ENCODE measurements at places on chromosomes 16 and 17.
A peak's percentile ranks its signal among the peaks of the same experiment; 100 is the strongest.

DNA sequence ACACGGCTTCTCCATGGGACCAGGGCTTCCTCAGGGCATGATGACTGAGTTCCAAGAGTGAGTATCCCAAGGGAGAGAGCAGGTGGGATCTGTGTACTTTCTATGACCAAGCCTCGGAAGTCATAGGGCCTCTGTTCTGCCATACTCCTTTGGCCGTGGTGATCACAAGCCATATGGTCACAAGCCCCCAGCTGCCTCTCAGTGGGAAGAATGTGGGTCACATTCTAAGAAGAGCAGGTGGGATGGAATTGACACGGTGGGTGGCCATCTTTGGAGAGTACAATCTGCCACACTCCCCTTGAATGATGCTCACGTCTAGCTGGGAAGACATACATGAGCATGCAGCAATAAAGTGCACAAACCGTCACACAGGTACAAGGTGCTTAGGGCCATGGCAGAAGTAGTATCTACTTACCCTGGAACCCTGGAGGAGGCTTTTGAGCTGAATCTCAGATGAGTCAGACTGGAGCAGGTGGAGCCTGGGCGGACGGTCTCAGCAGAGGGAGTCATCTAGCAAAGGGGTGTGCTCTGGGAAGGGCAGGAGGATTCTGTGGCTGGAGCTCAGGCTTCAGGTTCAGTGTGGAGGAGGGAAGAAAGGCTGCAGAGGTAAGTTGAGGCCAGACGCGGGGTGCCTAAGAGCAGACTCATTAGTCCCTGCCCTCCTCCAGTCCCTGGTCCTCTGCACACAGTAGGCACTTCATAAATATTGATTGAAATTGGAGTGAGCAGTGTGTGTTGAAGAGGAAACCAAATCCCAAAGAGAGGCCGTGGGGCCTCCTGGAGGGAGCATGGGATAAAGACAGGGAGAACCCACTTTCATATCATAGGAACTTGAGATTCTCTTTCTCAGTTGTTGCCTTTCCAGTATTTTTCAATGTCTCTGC lies 26.6 kb downstream of the GOSR2 start:
- no peak for DNase-seq

- peak; percentile 51 for DNase-seq
Measured at GRCh38 chr16:66135421-66135831, 231.1 kb upstream of the CDH5 start.

DNA sequence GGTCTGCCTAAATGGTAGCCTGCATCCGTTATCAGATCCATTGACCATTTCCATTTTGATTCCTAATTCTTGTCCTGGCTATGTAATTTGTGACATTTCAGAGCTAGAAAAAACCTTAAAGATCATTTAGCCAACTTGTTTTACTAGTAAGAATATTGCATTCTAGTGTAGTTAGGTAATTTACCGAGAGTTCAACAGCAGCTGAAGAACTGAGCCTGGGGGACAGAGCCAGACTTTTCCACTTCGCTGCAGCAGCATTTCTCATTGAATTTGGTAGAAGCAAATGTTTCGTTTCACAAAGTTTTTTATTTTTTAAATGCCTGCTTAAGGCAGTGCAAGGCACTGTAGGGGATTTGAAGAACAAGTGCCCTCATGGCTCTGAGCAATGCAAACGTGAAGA lies 59.2 kb upstream of the MARCHF10 start:
- no peak for DNase-seq

GRCh38 chr16:77868478-77868877 lies 80.1 kb downstream of the VAT1L start:
- DNase-seq: no peak

GRCh38 chr17:2844416-2844815 lies 48.2 kb downstream of the RAP1GAP2 start:
- no peak for DNase-seq

DNA sequence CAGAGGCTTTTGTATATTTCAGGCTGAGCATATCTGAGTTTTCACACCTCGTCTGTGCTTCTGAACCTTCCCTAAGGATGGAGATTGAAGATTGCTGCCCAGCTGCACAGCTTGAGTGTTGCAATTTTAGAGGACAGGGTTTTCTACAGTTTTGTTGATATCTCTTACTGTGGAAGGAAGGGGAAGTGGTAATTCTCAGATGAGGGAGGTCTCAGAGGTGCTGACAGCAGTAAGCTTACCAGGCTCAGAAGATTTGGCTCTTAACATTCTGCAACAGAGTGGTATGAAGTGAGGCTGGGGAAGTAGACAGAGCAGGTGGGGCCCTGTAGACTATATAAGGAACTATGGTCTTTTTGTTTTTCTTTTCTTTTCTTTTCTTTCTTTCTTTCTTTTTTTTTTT lies 45.8 kb upstream of the ARHGAP17 start:
- no peak for DNase-seq

GRCh38 chr17:2636169-2636930 lies 42.9 kb downstream of the PAFAH1B1 start:
- no peak for DNase-seq

- peak; percentile 53 for DNase-seq
Measured at GRCh38 chr17:80743181-80743771, 198.6 kb downstream of the RPTOR start.

DNA sequence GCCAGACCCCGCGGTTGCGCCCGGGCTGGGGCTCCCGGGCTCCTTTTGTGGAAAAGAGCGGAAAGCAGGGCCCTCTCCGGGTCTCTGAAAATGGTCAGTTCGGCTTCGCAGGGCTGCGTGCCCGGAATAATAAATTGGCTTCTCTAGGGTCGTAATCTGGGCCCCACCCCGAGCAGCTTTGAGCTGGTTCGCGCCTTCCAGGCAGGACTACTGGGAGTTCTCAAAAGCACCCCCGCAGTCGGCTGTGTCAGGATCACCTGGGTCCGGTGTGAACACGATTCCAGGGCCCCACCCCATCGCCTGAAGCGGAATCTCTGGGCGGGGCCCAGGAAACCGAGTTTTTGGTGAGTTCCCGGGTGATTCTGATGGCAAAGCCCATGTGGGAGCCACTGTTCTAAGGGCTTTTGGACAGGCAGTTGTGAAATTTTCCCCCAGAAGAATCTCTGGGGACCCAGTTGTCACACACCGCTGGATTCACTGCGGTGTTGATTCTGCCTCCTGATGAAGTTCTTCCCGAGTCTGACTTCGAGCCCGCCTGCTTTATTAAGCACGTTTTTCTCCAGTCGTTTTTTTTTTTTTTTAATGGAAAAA lies 77.0 kb downstream of the MRC2 start:
- DNase-seq: peak; percentile 41

GRCh38 chr17:61967729-61968128 lies 39.9 kb upstream of the INTS2 start:
- no peak for DNase-seq

GRCh38 chr16:77288222-77288621 lies 89.0 kb downstream of the SYCE1L start:
- DNase-seq: peak; percentile 86

DNA sequence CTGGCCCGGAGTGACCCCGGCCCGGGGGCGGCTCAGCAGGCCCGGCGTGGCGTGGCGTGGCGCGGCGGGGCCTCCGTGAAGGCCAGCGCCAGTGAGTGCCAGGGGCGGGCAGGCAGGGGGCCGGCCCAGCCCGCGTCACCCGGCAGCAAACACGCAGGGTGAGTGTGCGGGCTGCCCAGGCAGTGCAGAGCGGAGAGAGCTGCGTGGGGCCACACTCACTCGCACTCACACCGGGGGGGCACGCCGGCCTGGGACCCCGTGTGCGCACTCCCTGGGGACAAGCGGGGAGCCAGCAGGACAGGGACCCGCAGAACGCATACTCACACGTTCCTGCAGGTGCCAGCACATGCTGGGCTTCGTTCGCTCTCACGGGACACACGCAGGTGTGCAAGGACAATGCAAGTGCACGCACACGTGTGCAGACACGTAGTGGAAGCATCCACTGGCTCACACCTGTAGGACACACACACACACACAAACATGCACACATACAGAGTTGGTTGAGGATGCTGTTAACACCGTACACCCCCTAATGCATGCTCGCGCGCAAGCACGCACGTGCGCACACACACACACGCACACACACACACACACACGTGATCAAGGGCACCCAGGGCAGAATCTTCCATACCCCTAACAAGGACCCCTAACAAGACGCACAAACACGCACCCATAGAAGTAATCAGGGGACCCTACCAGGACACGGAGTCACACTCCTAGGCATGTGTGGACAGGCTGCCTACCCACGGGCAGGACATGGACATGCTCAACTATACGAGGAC lies 7.7 kb downstream of the USP6 start:
- no peak for DNase-seq

DNA sequence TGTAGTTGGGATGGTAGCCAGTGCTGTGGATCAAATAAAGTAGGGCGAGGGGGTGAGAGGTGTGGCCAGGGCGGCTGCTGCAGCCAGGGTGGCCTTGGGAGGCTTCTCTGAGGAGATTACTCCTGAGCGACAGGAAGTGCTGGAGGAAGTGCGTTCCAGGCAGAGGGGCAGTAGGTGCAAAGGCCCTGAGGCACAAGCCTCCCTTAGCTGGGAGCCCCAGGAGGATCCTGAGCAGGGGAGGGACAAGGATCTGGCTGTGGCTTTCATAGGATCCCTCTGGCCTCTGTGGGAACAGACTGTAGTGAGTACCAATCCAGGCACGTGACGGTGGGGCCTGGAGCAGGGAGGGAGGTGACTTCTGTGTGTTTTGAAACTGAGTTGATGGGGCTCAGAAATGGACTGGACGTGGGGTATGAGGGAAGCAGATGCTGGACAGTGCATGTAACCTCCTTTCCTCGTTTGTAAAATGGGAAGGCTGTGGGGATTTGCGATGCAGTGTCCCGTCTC lies 2.8 kb downstream of the LLGL1 start:
- no peak for DNase-seq

- DNase-seq: no peak
Measured at GRCh38 chr16:10655415-10655977, 39.2 kb downstream of the TEKT5 start.

- no peak for DNase-seq
Measured at GRCh38 chr17:27985736-27986399, 56.6 kb upstream of the NLK start.

DNA sequence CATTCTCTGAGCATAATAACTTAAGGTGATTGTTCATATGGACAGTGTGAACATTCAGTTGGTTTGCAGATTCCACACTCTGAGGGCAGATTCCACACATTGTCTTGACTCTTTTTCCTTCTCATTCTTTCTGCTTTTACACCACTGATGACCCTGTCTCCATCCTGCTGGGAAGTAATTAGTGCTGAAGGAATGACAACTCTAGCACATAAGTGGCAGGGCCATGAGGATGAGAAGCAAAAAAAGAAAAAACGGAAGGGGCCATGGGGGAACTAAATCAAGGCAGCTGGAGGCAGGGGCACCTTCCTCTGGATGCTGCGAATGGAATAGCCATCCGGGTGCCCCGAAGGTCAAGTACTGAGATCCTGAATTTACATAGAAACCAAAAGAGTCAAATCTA lies 944.0 kb downstream of the KCNJ2 start:
- no peak for DNase-seq

DNA sequence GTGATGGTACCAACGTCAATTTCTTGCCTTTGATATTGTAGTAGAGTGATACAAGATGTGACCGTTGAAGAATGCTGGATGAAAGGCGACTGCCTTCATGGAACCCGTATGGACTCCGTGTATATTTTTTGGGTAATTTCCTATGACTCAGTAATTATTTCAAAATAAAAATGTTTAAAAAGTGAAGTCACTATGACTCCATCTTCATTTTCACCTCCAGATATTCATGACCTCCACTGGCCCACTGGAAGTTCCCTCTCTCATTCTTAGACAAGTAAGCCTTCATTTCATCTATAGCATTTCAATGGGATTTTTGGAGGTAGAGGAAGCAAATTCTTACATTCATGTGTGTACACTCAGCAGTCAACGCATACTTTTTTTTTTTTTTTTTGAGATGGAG lies 111.8 kb upstream of the NUDT7 start:
- no peak for DNase-seq

- DNase-seq: no peak
Measured at GRCh38 chr16:89423681-89424260, 66.6 kb downstream of the ANKRD11 start.

- no peak for DNase-seq
Measured at GRCh38 chr16:1071561-1072225, 854 bp upstream of the SSTR5 start.

- peak; percentile 38 for DNase-seq
Measured at GRCh38 chr17:83006515-83007455, 72.6 kb upstream of the METRNL start.

DNA sequence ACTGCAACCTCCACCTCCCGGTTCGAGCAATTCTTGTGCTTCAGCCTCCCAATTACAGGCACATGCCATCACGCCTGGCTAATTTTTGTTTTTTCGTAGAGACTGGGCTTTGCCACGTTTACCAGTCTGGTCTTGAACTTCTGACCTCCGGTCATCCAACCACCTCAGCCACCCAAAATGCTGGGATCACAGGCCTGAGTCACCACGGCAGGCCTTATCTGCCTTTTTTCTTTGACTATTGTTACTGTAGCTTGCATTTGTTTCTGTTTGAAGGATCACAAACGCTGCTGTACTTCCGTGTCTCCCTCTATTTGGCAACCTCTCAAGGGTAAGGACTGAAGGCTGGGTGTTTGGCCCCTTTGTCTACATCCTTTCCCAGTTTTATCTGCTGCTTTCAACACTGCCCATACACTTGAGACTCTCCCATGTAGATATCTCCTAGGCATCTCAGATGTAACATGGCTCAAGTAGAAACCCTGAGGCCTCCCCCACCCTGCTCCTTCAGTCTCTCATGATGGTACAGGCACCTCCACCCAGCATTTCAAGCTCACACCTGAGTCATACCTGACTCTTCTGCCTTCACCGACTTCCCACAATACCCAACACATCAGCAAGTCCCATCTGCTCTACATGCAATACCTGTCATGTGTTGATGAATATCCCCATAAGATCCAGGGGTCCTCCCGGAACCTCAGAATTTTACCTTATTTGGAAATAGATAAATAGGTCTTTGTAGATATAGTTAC lies 219.0 kb downstream of the CPPED1 start:
- no peak for DNase-seq

DNA sequence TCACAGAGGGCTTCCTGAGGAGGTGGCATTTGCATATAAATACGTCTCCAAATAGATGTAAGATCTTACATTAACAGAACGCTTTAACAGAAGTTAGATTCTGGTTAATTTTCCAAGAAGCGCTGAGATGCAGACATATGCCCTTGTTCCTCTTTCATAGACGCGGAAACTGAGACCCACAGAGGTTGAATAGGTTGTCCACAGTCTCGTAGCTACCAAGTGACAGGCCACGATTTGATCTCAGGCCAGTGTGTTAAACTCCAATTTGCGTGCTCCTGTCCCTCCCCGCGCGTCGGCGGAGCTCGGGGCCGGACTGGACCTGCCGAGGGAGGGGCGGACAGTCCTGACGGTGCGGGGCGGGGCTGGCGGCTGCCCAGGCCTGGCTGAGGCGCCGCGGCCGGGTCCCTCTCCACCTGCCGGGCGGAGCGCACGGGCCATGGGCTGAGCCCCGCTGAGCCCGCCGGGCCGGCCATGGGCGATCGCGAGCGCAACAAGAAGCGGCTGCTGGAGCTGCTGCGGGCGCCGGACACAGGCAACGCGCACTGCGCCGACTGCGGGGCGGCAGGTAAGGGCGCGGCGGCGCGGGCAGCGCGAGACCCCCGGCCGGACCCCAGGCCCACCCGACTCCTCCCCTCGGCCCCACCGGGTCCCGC lies at the start of gene ADAP2:
ADAP2 (plus strand) TSS at position 402 of the 653 bp plus-strand sequence; CDS start at position 472, 70 bp downstream.
- no peak for DNase-seq
